NCI-H460 (cell line): ENCODE measurements at places on chromosomes 2 and 18.

- no peak for DNase-seq
Observed at GRCh38 chr2:235640926-235641723, 147.3 kb downstream of the AGAP1 start.

GRCh38 chr2:100110614-100111000, 31.8 kb downstream of the AFF3 start:
- DNase-seq = no peak

GRCh38 chr18:24734058-24734457, 273.6 kb downstream of the HRH4 start:
- DNase-seq = peak; percentile 14

DNA sequence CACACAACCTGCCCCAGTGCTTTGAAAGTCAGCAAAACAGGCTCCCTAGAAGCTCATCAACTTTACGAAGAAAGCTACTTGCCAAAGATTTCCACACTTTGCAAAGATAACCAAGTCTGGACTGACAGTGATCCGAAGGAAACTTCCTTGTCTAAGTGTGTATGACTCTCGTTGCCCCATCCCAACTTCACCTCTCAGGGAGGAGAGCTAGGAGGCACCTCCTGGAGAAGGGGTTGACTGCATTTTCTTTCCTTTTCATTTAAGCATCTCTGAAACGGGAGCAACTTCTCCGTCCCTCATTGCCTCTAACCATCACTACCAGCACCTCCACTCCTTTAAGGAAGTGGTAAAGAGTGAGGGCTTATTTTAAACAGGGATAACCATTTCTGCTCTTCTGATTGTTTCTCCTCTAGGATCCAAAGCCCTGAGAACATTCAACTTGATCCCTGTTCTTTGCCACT, 7.0 kb downstream of the ZEB2 start:
- no peak for DNase-seq

- no peak for DNase-seq
Observed at GRCh38 chr2:61214171-61214570, 52.2 kb downstream of the C2orf74 start.

- DNase-seq = no peak
Observed at GRCh38 chr2:201901786-201902185, 95.4 kb downstream of the CDK15 start.

GRCh38 chr18:62688743-62689317, 26.5 kb upstream of the PHLPP1 start:
- DNase-seq = no peak

DNA sequence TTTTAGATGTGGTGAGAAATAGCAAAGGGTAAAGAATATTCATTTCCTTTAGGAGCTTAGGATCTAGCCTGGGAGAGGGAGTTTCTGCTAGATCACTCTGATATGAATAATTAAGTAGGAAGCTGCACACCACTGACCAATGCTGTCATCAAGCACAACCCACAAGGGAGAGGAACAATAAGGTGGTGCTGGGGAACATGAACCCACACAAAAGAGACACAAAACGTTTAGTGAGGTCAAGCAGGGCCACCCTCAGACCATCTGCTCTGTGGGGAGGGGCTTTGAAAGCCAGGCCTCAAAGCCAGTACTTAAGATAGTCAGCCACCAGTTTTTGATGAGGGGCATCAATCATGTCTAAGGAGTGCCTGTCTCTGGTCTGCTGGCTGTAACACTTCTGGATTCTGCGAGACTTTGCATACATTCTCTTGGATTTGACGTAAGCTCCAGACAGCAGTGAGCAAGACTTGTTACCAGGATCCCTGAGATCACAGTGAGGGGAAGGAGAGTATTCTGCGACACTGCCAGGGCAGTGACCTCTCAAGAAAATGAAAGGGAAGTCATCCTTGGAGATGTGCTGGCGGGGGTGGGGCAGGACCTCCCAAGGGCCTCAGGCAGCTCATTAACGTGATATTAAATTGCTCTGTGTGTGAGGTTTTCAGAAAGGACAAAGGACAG, 127.0 kb downstream of the CCBE1 start:
- DNase-seq = no peak

DNA sequence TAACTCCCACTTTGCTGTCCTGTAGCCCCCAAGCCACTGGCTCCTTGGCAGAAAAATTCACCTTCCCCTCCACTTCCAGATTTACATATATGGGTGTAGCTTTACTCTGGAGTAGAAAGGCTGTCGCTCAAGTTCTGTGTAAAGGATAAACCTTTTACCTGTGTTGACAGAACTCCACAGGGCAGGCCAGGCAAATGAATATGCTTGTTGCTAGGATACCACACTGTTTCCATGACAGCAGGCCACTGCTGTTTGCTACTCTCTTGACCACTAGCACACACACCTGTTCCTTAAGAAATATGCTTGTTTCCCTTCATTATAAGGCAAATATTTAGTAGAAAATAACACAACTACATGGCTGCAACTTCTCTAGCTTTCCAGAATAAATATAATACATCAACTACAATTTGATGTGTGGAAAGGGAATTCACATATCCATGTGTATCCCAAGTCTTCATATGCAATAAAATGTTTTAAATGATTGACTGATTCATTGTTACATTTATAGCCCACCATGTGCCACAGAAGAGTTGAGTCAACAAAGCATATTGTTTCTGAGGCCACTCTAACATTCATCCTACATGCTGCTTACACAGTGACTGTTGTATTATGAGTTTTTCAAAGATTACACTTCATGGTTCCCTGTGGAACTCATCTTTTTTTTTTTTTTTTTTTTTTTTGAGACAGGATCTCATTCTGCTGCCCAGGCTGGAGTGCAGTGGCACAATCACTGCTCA, 56.2 kb upstream of the ROCK1 start:
- no peak for DNase-seq

DNA sequence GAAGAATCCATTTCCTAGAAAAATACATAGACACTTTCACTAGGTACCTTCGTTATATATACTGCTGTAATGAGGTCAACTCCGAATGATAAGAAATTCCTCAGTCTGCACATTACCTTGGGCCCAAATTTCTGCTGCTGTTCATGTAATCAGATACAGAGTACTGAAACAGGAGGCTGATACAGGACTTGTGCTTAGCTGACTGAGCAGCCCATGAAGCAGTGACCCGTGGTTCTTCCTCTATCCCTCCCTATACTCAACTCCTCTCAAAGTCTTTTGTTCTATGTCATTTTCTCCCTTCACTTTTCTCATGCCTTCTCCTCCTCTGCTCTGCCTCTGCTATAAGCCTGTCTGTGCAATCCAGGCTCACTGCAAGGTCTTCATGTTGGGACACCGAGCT, 57.5 kb upstream of the ST8SIA5 start:
- no peak for DNase-seq

DNA sequence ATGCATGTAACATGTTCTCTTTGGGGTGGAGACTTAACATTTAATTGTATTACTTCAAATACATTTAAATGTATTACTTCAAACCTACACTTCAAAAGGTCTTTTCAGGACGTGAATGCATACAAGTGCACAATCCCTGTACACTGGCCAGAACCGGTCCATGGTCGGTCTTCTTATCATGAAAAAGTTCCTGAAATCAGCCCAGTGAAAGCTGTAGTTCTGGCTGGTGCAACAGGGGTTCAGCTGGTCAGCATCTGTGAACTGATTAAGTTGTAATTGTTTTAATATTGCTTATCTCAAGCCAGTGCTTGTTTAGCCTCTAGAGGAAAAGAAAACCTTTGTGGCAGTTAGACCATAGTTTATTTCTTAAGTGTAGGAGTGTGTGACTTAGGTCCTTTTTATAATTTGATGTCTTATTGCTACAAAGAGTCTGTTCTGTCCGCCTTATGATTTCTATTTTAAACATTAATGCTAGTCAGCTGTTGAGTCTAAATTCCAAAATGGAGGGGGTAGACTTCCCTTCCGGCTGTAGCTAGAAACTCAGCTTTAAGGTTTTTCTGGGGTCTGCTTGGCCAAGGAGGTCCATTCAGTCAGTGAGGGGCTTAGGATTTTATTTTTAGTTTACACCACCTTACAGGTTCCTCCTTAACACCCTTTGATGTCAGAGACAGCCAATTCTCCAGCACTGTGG, 768 bp upstream of the CYBRD1 start:
- no peak for DNase-seq

DNA sequence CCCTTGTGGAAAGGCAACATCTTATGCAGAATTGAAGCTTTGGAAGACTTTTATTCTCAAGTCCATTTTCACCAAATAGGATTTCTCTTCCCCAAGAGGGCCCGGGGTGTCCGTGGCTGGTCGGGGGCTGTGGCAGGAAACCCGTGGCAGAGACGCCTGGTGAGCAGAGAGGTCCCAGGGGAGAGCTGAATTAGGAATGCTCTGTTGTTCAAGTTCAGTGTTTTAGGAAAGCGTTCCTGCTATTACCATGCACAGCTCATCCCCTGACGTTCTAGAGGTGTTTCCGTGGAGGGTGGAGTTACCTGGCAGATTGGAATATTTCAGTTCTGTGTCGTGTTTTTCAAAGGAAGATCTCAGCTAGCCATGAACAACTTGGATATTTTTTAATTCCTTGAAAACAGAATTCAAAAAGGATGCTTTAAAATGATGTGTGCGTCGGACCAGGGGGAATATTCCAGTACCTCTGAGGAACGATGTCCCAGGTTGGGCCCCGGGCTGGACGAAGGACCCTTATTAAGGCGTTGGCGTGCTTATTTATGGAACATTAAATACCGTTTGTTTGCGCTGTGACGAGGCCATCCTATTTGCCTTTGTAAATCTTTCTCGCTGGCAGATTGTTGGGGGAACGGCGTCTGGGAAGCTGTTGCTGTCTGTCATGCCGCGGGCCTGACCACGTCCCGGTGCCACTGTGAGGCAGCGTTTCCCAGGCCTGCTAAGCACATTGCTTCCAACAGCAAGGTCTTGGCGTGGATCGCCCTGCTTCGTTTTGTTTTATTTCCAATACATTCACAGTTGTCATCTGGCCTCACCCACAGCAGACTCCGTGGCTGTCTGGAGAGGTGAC, 8.2 kb downstream of the NFATC1 start:
- DNase-seq = no peak

GRCh38 chr2:7976206-7976605, 705.6 kb upstream of the ID2 start:
- no peak for DNase-seq

- no peak for DNase-seq
Observed at GRCh38 chr2:60459851-60460250, 93.6 kb downstream of the BCL11A start.
